ENCODE measurements at places on chromosomes 1 and 21. TPM values are rescaled to one million over a fixed set of nuclear protein-coding genes. Genes with fewer than 3 reads are reported as not detected.

The DNALI1 gene
- 36.5 TPM for total RNA-seq

The TBCE gene
- 41.3 TPM for total RNA-seq

The CR1L gene
- not detected for total RNA-seq

The BRINP3 gene
- total RNA-seq: not detected

The LRRC39 gene
- 0.87 TPM for total RNA-seq
